ENCODE measurements at places on chromosomes 2 and 18. TPM values are rescaled to one million over a fixed set of nuclear protein-coding genes. Genes with fewer than 3 reads are reported as not detected.

TUBA4B gene
- total RNA-seq: not detected

KLF11 gene
- total RNA-seq: 12.2 TPM

ALKAL2 gene
- total RNA-seq: 2.5 TPM

SOX11 gene
- 0.05 TPM for total RNA-seq

FIGN gene
- total RNA-seq: 6.0 TPM

CD302 gene
- 98.8 TPM for total RNA-seq

TMEM169 gene
- total RNA-seq: 1.5 TPM

GDF7 gene
- total RNA-seq: 3.5 TPM

SLC35F5 gene
- total RNA-seq: 30.3 TPM

KCNIP3 gene
- total RNA-seq: 1.6 TPM

SLC38A11 gene
- total RNA-seq: 2.2 TPM

CAPN14 gene
- not detected for total RNA-seq

OXER1 gene
- 29.7 TPM for total RNA-seq

DNA sequence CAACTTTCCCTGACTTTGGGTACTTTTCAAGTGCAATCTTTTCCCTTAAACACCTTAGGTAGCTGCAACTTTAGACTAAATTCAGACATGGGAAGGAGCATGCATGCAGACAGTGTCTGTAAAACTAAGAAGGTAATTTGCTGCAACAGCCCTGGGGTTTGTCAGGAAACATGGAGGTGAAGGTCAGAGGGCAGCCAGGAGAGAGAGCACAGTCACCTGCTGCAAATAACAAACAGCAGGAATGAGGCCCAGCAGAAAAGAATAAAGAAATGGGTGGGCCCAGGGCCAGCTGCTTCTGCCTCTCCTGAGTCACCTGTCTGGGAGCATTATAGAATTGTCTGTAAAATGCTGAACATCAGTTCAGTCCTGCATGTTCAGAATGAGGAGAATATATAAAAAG, 35.2 kb downstream of the MTHFD2 start:
- no peak for DNase-seq

DNA sequence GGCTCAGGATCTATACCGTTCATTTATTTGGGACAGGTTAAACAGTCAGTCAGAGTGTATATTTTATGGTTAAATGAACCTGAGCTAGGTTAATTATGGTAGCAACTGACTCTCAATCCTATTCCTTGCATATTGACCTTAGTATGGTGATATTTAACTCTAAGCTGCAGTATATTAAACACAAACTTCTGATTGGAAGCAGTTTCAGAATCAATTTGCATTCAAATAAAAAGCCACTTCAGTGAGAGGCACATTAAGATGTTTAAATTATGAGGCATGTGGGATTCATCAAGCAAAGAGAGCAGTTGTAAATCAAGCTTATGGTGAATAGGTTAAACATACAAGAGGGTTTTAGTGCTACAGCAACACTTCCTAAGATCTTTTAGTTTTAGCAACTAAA, 40.4 kb downstream of the FRZB start:
- DNase-seq: no peak

DNA sequence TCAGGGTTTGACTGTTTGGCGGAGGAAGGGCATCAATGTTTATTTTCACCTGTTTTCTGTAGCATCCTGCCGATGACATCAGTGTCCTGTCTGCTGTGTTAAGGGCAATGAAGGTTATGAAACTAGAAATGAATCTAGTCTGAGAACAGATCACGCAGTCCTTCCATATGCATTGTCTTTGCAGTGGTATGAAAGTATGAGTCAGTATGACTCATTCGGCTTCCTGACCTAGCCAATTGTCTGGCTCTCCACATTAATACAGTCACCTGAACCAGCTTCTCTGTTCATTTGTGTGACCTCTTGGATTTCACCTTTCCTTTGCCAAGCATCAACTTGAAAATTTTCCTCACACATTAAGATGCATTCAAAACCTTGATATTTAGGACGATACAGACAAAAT, 353.8 kb downstream of the RND3 start:
- no peak for DNase-seq

DNA sequence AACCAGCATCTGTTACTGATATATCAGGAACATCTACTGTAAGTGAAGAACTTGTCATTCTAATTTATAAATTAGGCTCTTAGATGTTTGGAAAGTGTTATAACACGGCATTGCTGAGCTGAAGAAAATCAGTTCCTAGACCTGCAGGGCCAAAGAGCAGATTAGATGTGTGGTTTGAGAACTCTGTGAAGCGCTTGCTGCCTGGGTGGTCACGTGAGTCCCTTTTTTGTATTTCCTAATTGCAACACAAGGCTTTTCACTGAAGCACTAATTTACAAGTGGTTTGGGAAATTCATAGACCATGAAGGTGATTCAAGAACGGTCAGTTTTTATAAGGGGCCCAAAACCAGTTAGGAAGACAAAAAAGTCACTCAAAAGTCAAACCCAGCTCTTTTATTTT, 106.9 kb upstream of the SP3 start:
- DNase-seq: no peak

DNA sequence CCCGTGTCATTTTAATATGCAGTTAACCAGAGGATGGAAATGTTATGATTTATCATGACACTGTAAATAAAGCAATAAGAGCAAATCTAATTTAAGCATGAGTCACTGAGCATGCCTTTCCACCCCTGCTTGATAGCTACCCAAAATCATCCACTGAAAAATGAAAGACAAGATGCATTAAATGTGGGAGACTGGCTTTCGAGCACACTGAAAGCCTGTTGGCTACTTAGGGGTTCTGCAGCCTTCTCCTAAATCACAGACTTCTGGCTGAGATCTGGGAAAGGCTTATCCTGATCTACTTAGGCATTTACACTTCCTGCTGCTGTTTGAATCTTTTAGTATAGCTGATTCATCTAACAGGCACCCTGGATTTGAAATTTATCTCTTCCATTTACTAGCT, 778.3 kb upstream of the CDH7 start:
- no peak for DNase-seq

GRCh38 chr2:130728549-130729316, at the start of gene GPR148:
GPR148 (plus strand) TSS chr2:130729070; CDS start chr2:130729152, 82 bp downstream.
- DNase-seq: no peak

- no peak for DNase-seq
These were observed 27.8 kb downstream of the ABCG5 start for GRCh38 chr2:43810888-43811287.

DNA sequence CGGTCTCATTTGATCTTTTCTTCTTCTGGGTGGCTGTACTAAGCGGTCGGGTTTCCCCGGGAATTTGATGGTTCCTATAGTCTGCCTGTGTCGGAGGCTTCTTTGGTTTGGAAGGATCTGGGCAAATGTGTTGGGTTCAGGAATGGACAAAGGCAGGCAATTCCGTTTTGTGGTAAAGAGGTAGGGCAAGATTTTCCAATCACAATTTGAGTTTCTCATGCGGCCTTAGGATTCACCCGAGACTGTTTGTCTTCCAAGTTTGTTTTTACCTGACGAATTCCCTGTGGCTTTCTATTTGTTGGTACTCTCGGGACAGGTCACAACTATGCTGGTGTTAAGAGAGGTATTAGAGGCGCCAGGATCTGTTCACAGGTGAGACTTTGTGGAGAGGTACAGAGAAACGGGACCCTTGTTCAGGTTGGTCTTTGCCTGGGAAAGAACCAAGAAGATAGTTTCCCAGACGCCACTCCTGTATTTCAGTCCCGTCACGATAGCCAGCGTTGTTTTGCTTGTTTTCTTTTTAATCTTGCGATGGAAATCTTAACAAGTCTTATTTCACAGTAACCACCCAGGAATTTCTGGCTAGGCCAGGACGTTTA, 3.0 kb downstream of the SP5 start:
- DNase-seq: no peak

GRCh38 chr18:21450503-21450902, 150.0 kb downstream of the ESCO1 start:
- DNase-seq: no peak

GRCh38 chr2:217836901-217837491, 165.8 kb downstream of the TNS1 start:
- DNase-seq: no peak

DNA sequence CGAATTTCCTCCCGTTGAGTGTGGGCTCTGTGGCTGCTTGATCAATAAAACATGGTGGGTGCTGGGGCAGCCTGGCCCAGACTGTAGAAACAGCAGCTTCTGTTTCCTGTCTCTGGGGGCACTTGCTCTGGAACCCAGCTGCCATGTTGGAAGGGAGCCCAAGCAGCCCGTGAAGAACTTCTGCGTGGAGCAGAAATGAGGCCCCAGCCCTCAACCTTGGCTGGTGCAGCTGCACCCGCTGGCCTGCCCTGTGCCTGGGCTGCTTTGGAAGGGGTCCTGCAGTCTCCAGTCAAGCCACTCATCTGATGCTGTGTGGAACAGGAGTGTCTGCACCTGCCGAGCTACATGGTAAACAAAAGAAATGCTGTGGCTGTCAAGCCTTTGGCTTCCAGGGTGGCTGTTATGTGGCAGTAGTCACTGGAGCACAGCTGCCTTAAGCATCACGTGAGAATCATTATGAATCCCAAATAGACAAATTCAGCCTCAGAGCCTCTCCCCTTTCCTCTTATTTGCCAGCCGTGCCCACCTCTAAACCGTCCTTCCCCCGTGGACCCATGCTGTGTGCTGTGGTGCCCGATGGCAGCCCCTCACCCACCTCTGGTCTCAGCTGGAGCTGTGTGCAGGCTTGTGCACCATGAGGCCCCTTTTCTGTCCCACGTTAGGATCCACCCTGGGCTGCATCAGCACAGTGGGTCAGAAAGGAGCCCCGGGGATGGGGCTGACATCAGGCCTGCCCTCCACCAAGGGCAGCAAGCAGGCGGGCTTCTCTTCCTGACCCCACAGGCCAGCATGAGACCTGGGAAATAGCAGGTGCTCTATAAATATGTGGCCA, 134.0 kb upstream of the HDAC4 start:
- DNase-seq: no peak

DNA sequence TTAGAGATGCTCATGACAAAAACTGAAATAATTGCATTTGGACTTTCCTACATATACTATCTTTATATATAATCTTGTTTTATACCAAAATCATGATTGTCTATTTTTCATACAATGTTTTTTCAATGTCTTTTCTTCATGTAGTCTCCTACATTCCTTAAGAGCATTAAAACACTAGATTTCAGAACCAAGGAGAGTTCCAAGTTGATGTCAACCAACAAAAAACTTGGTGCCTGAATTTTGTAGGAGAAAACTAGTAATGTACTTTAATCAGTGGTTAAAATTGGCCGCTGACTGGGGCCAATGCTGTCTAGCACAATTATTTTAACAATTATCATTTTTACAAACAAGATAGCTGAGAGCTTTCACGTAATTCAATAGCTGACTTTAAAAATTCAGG, 678.8 kb downstream of the DCC start:
- no peak for DNase-seq

GRCh38 chr2:178530131-178530530, 49.9 kb downstream of the PLEKHA3 start:
- no peak for DNase-seq

GRCh38 chr2:59276033-59276432, 1034.9 kb upstream of the FANCL start:
- no peak for DNase-seq

DNA sequence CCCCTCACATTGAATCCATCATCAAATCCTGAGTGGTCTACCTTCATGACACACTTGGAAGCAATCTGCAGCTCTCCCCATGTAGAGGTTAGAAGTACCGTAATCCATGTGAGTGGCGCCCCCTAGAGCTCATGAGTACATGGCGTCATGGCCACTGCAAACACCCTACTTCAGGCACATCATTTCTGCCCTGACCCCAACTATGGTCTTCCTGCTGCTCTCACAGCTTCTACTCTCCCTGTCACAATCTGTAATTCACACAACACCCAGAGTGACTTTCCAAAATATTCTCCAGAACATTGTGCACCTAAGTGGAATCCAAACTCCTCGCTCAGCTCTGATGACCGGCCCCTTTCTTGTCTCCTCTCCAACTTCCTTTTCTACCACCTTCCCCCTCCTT, 141.9 kb downstream of the ANKRD44 start:
- DNase-seq: no peak

DNA sequence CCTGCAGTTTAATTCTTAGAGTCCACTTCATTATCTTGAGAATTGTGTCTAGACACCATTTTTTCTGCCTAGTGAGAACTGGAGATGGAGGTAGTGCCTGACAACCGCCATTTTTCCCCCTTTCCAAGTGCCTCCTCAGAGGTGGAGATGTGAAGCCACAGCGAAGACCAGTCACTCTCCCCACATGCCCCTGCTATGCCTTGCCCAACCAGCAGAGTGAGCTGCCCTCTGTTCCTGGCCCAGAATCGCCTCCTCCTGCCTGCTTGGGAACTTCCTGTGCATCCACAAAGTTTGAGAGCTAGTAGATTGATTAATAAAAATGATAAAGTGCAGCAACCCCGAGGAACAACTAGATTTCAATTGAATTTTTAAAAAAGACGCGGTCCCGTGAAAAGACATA, 123.3 kb downstream of the CLIP4 start:
- DNase-seq: no peak

GRCh38 chr2:165624470-165624800, 154.9 kb downstream of the CSRNP3 start:
- no peak for DNase-seq

- DNase-seq: no peak
These were observed 198.2 kb upstream of the SMAD7 start for GRCh38 chr18:49149011-49149410.

DNA sequence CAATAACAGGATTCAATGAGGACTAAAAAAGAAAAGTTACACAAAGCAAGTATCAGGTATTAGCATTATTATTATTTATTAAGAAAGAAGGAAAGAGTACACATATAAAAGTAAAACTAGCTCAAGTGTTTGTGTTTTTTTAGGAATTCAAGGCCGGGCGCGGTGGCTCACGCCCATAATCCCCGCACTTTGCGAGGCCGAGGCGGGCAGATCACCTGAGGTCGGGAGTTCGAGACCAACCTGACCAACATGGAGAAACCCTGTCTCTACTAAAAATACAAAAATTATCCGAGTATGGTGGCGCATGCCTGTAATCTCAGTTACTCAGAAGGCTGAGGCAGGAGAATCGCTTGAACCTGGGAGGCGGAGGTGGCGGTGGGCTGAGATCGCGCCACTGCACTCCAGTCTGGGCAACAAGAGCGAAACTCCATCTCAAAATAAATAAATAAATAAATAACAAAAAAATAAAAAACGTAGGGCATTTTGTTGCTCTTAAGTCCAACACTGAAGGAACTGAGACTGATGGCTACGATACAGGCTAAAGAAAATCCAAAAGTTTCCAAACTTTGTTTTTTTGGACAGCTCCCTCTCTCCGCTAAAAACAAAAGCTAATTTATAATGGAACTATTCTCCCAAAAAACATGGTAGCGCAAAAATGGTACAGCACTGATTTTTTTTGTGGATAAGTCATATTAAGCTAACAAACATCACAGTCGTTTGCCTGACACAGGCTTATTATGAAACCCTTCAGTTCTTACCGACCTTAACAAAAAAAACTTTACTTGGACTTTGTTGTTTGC, 1.7 kb downstream of the TRAPPC8 start:
- no peak for DNase-seq

DNA sequence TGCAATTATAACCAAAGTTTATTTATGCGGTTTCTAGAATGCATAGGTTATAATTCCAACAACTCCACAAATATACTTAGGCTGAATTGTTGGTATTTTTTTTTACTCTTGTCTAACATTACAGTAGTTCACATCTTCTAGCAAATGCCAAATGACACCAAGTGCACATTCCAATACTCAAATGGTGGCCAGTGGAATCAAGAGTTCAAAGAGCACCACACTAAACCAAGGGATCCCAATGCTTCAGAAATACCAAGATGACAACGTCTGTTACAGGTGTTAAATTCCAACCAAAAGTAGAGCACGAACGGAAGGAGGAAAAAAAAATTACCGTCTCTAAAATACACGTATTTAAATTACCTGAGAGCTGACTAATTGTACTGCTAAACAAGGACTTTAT, 136.2 kb downstream of the TMEM247 start:
- no peak for DNase-seq

GRCh38 chr18:45958730-45959129, 8.4 kb downstream of the EPG5 start:
- no peak for DNase-seq

Measured in left lobe of liver (tissue), 2 donors.